Nephron progenitor cell (in vitro differentiated cells): ENCODE measurements at places on chromosomes 5 and 9.

GRCh38 chr5:164312801-164313200 lies 807.4 kb downstream of the MAT2B start:
- DNase-seq, result no peak

- DNase-seq, result no peak
These were observed 318.4 kb downstream of the ARL15 start for GRCh38 chr5:53991942-53992341.

- DNase-seq, result no peak
These were observed 95.7 kb downstream of the HSD17B3 start for GRCh38 chr9:96206156-96206751.

DNA sequence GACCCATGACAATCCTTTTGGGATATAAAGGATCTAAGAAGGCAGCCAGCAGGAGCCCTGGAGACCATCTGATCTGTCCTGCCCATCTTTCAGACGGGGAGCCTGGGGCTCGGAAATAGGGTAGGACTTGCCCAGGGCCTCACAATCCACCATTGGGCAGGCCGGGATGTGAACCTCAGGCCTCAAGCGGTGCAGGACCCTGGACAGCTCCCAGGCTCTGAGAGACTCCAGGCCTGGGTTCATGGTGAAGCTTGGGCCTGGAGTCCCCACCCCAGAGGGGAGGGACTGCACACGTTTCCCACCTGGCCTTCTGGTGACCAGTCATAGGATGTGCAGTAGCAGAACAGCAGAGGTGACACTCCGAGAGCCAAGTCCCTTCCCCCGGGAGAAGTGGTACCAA lies 36.6 kb upstream of the RAPGEF1 start:
- peak; percentile 94 for DNase-seq

DNA sequence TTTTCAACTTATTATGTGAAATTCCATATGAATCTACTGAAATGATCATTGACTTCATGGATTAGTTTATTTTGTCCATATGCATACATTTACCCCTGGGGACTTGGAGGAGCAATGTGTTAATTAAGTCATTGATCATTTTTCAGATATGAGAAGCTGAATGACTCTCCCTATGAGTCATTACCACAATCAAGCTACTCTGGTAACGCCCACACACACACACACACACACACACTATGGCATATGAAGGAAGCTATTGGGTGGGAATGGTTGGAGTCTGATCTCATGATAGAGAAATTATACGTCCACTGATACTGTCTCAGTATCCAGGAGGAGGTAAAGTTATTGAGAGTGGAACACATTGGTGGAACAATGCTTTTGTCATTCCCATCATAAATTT lies 528.9 kb downstream of the AGTPBP1 start:
- DNase-seq, result no peak

DNA sequence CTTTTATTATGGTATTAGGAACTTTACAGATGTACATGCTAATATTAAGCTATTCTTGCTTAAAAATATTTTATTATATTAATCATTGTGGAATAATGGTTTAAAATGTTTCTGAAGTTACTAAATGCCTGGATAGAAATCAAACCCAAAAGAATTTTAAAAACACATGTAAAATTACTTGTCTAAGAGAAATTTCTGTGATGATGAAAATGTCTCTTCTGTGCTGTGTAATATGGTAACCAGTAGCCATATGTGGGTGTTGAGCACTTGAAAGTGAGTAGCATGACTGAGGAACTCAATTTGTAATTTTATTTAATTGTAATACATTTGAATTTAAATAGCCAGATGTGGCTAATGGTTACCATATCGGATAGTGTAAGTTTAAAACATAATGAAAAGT lies 66.7 kb upstream of the HSPB3 start:
- DNase-seq, result no peak

DNA sequence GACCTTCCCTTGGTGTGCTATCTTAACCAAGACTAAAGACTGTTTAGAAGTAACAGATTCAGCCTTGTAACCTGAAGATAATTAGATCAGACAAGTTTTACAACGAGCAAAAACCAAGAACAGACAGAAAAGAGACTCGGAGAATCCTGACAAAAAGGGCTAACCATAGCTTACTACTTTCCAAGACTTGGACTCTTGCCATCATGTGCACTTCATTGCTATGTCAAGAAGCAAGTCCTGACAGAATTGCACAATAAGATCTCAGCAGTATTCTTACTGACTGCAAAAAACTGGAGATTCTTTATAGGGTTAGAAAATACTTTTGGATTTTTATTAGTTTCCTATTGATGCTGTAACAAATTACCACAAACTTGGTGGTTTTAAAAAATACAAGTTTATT lies 1539.0 kb upstream of the NUDT12 start:
- no peak for DNase-seq

GRCh38 chr5:54766748-54767147 lies 218.6 kb downstream of the ESM1 start:
- DNase-seq, result no peak

- no peak for DNase-seq
These were observed 590.9 kb downstream of the PRELID2 start for GRCh38 chr5:145244251-145244650.

- no peak for DNase-seq
These were observed 33.8 kb upstream of the KDM4C start for GRCh38 chr9:6723881-6724420.

DNA sequence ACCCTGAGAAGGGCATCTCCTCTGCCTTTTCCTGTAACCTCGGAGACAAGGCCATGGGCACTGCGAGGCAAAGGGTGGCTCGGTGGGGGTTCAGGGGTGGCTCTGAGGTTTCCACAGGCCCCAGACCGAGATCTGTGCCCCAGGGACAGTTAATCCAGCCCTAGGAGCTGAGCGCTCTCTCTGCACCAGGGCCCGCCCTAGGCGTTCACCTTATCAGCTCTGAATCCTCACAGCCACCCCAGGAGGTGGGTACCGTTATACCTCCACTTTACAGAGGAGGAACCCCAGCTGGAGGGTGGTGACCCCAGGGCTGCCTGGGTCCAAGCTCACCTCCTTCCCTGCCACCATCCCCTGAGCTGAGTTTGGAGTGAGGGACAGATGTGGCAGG lies 2.3 kb upstream of the ENG start:
- no peak for DNase-seq

- no peak for DNase-seq
These were observed 357.6 kb downstream of the RAB3C start for GRCh38 chr5:58940446-58940845.

- no peak for DNase-seq
These were observed 7.7 kb downstream of the TNFSF15 start for GRCh38 chr9:114798101-114798500.

DNA sequence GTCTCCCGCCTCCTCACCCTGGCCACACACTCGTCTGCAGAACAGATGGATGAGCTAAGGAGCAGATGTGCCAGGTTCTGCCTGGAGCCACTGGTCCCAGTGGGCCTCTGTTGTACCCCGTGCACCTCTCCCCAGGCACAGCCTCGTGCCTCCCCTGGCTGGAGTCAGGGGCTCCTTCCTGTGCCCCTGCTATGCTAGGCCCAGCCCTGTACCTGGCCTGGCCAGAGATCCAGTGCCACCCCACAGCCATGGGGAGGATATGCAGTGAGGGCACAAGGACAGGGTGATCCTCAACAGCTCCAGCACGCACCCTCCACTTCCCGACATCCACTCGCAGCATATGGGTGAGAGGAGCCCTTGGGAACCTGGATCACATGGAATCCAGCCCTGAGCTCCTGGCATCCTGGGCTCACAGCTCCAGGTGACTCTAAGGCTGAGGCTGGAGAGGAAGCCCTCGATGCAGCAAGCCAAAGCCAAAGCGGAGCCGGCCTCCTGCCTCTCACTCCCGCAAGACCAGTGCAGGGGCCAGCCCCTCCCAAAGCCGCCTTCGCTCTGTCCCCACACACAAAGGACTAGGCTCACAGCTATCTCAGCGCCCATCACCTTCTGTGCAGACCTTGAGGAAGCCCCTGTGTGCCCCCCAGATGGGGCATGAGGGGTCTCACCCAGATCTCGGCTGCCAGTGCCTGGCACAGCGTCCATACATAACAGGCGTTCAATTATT lies 23.7 kb upstream of the ADAMTS2 start:
- no peak for DNase-seq

GRCh38 chr5:127031147-127031862 lies 947 bp upstream of the MARCHF3 start:
- peak; percentile 31 for DNase-seq

DNA sequence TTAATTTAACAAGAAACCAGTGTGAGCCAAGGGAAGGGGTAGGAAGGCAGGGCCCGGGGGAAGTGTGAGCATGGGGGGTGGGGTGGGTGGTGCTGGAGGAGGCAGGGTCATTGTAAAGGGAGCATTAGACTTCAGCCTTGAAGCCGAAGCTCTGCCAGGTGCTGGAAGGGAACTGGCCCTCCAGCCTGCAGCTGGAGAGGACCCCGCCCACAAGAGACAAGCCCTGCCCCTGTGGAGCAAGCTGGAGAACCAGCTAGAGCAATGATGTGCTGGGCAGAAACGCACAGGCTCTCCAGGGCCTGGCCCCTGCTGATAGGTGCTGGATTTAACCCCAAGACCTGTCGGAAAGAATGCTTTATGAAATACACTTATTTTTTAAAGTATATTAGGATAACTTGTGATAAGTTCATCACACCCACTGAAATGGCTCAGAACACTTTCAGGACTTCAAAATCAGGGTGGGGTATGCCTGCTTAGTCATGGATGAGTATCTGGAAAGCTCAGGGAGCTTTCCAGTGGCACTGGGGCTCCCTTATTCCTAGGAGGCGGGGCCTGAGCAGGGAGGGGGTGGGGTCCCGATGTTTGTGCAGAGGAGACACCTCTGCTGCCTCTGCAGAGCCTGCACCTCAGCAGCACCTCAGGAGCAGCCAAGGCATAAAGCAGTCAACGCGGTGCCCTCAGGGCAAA lies 27.1 kb downstream of the UBE2QL1 start:
- DNase-seq, result peak; percentile 72

DNA sequence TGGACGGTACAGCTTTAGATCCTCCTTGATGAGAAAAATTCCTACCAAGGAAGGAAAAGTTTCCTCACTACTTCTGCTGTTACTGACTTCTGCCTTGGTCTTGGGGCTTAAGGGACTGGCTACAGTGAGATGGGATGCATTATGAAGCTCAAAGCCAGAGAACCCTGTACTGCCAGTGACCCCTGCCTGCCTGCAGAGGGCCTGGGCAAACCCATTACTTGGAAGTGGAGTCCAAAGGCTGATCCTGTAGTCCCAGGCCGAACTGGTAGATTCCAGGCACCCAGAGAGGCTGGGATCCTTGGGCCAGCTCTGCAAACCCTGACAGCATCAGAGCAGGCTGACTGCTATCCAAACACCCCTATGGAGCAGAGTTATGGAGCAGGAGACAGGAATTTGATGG lies 25.7 kb upstream of the NR5A1 start:
- no peak for DNase-seq

- no peak for DNase-seq
These were observed 532.8 kb downstream of the PTPRD start for GRCh38 chr9:10080012-10080411.

- no peak for DNase-seq
These were observed 41.9 kb downstream of the RAI14 start for GRCh38 chr5:34698109-34698419.

DNA sequence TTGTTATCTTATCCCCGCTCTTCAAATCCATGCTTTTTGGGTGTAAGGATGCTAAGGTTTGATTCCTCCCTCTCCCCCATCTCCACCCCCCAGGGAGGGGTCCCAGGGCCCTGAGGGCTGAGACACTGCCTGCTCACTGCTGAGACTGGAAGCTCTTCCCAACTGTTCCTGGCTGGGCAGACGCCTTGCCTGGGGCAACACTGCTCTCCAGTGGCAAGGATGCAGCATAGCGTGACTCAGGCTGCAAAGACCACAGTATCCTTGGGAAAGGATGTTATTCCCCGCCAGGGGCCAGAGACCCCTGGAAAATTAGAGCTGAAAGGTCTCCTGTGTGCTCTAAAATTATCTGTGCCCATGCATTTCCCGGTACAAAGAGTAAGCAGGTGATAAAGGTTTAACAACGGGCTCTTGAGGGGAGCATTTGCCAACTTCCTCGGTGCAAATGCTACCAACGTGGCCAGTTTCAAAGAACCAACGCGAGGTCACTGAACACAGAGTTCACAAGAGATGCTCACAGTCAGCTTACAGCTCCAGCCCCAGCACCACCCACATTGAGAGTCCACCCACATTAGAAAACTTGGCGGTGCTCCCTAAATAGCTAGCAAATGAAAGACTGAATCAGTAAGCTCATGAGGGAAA lies 271.9 kb downstream of the NSG2 start:
- DNase-seq, result peak; percentile 72

DNA sequence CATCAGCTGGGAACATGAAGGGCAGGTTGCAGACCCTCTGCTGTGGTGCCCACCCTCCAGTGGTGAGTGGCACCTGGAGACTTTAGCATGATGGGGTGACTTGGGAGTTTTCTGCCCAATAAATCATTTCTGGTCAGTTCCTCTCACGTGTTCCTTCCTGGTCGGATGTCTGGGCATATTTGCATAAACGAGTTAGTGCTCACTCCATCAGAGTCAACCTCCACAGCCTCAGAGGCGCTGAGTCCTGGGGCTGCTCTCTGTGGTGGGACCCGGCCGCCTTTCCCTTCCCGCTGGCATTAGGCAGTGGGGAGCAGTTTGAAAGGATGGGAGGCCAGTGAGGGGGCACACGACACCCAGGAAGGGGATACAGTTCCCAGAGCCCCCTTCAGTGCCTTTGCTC lies 114.0 kb upstream of the FCN2 start:
- no peak for DNase-seq

DNA sequence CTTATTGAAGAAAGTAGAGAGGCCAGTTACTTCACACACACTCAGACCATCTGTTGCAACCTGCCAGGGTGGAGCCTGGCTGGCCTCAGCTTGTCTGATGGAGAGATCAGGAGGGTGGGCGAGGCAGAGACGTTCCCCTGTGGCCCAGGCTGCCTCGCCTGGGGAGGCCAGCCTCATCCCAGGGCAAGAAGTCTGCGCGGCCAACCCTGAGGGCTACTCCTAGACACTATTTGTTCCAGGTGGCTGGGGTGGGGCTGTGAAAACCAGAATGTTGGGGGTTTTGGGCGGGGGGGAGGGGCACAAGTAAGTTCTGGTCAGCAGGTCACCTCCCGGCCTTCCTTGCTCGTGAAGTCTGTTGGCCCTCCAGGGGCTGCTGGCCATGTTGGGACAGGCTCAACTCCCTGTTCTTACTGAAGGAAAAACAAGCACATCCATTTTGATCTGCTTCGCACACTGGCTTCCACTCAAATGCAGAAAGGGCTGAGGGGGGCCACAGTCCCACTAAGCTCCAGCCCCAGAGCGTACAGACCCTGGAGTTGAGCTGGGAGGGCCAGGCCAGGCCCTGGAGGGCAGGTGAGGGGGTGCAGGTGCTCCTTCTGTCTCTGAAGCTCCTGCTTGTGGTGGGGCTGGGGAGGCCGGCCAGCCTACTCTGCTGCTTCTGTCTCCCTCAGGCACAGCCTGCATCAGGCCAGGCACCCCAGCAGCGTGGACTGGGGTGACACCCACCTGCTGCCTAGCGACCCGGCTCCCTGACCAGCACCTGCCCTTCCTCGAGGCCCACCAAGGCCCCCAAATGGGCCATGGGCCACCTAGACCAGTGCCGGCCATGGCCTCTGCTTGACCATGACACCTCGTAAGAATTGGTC lies 46.6 kb downstream of the SECISBP2 start:
- DNase-seq, result no peak
